Vein endothelial cell (primary cell): ENCODE measurements at places on chromosomes 6 and 20. TPM values are rescaled to one million over a fixed set of nuclear protein-coding genes. Genes with fewer than 3 reads are reported as not detected.

TULP4 gene
- total RNA-seq = 100 and 109 TPM in 2 replicates

CFAP206 gene
- 0.29 and 0.65 TPM in 2 replicates for total RNA-seq

PMEPA1 gene
- 11.8 and 25.2 TPM in 2 replicates for total RNA-seq

DYNLT2 gene
- 0.98 and 1.1 TPM in 2 replicates for total RNA-seq

DNAAF9 gene
- total RNA-seq = 17.3 and 20.7 TPM in 2 replicates

TSPYL1 gene
- total RNA-seq = 70.2 and 72.1 TPM in 2 replicates

RRAGD gene
- 0.33 and 0.76 TPM in 2 replicates for total RNA-seq

PCNA gene
- 119 and 185 TPM in 2 replicates for total RNA-seq

C6orf58 gene
- 0.38 and 0.65 TPM in 2 replicates for total RNA-seq

GNAS-AS1 gene
- total RNA-seq = 0.10 TPM in 1 of 2 replicates, not detected in the other

ARFRP1 gene
- total RNA-seq = 22.9 and 28.1 TPM in 2 replicates

NKAIN2 gene
- not detected in 2 replicates for total RNA-seq

PDYN gene
- not detected in 2 replicates for total RNA-seq

ARFGAP1 gene
- 61.8 and 68.6 TPM in 2 replicates for total RNA-seq

EZR gene
- total RNA-seq = 62.7 and 69.4 TPM in 2 replicates

HLA-DPA1 gene
- total RNA-seq = 0.33 TPM in 1 of 2 replicates, not detected in the other

CST1 gene
- total RNA-seq = 4.2 TPM in 1 of 2 replicates, not detected in the other

PREX1 gene
- total RNA-seq = 102 and 109 TPM in 2 replicates

KIF25 gene
- total RNA-seq = not detected in 2 replicates

KHDC1 gene
- 0.33 and 0.86 TPM in 2 replicates for total RNA-seq
